HCEC 1CT (cell line): ENCODE measurements at places on chromosomes 16 and 17.

GRCh38 chr17:39838057-39838456, 26.1 kb downstream of the IKZF3 start:
- no peak for DNase-seq

GRCh38 chr17:40105861-40106759, 5.7 kb upstream of the NR1D1 start:
- no peak for DNase-seq

- DNase-seq: no peak
Observed at GRCh38 chr17:33447090-33447489, 154.0 kb upstream of the ASIC2 start.

DNA sequence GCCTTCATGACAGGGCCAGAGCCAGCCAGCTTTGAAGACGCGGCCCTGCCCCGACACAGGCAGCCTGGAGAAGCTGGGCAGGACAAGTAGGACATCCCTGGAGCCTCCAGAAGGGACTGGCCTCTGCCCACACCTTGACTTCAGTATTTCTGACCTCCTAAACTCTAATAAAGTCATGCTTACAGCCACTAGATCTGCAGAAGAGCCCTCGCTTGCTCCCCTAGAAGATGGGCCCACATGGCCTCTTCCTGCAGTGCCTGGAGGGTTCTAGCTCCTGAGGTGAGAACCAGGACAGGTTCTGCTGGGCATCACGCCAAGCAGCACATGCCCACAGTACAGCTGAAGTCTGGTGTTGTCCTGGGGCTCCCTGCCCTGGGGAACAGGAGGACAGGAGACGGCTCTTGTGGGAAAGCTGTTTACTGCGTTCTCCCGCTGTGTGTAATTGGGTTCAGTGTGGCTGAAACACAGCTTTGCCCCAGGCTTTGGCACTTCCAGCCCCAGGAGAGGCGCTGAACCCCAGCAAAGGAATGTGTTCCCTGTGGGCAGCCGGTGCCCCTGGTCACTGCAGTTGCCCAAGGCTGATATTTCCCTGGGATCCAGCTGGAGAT, 2.6 kb downstream of the APRT start:
- DNase-seq: no peak

DNA sequence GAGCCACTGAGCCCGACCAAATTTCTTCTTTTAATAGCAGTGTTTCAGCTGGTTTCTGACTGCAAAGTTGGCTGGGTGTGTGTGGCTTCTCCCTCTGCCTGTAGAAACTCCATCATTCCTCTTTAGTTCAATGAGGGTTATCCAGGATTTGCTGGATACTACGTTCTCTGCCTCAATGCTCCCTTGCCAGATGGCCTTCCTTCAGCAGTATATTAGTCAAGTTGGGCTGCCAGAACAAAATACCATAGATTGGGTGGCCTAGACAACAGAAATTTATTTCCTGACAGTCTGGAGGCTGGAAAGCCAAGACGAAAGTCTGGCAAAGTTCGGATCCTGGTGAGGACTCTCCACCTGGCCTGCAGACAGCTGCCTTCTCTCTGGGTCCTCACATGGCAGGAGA, 103.7 kb downstream of the NOG start:
- no peak for DNase-seq

GRCh38 chr17:2202302-2202995, 101.1 kb downstream of the SMG6 start:
- no peak for DNase-seq

GRCh38 chr16:68289621-68290329, 21.0 kb downstream of the SLC7A6OS start:
- DNase-seq: no peak

- DNase-seq: peak; percentile 57
Observed at GRCh38 chr17:17924131-17924856, 47.9 kb downstream of the TOM1L2 start.

DNA sequence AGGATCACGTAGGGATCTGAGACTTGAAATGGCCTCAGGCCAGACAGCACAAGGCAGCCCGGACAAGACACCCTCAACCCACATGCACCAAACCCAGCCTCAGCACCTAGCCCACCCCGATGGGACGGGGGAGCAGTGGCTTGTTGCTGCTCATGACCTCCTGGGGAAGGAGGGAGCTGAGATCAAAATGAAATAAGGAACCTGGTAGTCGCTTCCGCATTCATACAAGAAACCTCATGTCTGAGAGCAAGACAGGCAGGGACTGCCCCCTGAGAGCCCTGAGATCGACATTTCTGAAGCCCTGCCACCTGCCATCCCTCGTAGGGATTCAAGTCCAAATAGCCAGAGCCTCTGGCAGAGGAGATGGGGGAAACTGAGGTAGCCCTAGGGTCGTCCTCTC, 5.7 kb upstream of the CEP131 start:
- no peak for DNase-seq

- no peak for DNase-seq
Observed at GRCh38 chr17:4189280-4189679, 46.3 kb downstream of the CYB5D2 start.

GRCh38 chr17:42276359-42276608, at the start of gene STAT5B:
TSS of gene STAT5B (minus strand) at chr17:42276391. CDS start at chr17:42232127, 44,264 bp downstream.
- peak; percentile 62 for DNase-seq

DNA sequence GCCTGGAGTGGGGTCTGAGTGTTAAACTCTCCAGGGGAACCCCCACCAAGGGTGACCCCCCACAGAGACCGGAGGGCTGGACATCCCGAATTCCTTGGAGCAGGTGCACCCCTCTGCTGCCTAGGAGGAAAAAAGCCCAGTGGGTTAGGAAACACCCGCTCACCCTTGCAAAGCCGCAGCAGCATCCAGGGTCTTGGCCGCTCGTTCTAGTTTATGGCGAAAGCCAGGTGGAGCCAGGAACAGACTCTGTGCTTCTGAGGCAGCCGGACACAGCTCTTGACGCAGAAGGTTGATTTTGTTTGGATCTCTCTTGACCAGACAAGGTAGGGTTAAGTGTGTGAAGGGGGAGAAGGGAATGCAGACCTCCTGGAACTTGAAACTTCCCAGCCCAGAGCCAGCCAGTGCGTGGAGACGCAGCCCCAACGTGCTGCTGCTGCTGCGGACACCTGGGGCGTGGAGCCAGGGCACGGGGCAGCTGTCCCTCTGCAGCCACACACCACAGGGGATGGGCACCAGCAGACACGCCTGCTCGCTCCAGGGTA, 154.5 kb downstream of the LAT start:
- DNase-seq: no peak

- no peak for DNase-seq
Observed at GRCh38 chr16:53947642-53948041, 243.7 kb downstream of the FTO start.

- no peak for DNase-seq
Observed at GRCh38 chr16:56199164-56199563, 7.9 kb downstream of the GNAO1 start.

DNA sequence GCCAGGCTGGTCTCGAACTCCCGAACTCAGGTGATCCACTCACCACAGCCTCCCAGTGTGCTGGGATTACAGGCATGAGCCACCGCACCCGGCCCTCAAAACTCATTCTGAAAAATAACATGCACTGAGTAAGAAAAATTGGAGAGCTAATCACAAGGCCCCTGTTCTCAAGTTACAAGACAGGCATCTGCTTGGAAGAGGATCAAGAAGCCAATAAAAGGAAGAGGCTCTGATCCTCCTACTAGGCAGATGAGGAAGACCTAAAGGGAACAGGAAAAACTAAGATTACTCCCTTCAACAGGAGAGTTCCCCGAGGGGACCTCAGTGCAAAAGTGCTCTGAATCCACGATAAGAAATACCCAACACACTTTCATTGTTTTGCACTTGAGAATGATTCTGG, 18.4 kb downstream of the BLMH start:
- peak; percentile 42 for DNase-seq

DNA sequence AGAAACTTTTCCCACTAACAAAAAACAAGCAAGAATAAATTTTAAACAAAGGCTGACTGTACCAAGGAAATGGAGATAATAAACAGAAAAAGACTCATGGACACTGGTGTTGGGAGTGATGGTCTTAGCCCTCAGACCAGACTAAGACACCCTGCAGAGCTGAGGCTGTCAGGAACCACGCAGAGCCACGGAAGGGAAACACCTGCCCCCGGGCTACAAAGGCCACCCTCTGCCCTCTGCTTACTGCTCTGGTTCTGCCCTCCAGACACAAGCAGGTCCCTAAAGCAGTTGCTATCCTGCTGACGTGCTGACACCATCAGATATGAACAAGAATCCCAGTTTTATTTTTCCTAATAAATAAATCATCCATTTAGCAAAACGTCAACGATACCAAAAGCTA, 80.0 kb downstream of the ANKRD11 start:
- DNase-seq: no peak

DNA sequence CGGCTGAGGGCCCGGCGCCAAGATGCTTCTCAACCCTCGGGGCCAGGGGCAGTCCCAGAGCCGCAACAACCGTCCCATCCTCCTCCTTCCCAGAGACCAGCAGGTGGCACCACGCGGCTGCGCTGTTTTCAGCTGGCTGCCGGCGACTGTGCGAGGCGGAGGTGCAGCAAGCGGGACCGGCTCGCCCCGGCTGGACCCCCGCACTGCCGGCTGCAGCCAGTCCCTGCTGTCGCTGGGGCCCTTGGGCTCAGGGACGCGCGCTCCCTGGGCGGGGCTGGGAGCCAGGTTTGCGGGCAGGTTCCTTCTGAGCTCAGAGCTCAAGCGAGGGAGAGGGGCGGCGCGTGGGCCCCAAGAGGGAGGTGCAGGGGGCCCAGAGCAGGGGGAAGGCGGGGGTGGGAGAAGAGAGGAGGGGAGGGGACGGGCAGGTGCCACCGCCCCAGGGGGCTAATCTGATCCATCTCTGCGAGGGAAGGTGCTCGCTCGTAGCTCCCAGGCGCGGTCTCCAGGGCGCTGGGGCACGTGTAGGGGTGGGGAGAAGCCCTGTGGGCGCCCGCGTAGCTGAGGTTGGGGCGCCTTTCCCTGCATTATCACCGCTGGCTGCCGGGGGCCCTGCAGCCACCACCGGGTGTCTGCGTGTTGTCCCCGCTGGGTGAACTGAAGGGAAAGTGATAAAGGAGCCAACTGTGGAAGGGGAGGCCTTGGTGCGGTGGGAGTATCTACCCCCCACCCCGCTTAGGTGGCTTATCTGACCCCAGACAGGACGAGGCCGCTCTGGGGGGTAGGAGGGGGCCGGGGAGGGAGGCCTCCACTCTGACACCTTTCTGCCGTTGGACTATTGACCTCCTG, 24.2 kb downstream of the STAT5A start:
- DNase-seq: peak; percentile 80

DNA sequence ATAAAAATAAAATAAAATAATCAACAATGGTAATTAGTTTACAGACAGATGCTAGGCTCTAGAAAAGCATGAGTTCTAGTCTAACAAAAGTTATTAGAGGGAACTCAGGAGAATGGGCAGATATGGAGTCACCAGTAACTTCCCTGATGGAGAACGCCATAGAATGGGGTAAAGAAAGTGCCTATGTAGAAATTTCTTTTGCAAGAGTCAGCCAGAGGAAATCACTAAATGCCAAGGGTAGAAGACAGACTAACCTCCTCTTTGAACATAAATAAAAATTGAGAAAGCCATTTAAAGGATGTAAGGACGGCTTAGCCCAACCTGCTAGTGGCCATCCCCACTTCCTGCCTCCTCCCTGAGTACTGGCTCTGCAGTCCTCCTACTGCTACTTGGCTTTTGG, 141.6 kb downstream of the VPS53 start:
- no peak for DNase-seq

DNA sequence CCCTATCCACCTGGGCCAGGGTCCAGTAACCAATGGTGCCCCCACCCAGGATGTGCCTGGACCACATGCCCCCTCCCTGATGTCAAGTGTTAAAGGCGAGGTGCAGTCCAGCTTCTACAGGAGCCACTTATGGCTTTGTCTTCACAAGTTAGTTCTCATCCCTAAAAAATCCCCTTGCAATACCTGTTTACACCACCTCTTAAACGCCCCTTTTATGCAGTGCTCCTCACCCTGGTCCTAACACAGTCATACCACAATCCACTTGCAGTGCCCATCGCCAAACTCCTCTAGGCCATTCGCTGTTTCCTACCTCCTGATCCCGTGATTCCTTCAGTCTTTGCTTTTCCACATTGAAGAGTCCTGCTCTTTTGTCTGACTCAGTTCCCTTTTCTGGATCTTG, 7.1 kb downstream of the GLYR1 start:
- no peak for DNase-seq

DNA sequence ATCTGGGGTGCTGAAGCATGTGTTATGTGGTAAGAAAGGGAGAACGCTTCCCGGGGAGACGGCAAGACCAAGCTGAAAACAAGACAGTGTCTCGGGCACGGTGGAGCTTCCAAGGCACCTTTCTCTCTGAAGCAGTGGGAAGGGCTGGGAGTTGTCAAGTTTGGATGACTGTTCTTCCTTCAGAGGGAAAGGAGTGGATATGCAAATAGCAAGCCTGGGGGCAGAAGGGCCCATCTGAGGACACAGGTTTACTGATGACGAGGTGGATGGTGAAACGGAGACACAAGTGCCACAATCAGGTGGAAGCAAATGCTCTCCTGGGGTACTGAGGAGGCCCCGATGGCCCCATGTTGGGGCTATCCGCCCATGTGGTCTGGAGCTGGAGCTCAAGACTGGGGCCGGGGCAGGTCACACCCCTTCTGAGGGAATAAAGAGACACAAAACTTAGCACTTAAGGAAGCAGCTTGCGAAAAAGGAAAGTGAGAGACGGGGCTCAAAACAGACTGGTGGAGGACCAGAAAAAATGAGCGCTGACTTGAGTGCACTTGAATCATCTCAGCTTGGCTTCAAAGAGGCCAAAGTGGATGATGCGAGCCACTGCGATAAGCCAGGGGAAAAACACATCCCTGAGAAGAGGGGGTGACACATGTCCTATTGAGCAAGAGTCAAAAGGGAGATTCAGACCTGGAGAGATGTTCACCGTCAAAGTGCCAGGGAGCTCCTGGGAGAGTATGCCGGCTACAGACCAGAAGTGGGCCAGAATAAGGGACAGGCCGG, 34.8 kb upstream of the MTSS2 start:
- no peak for DNase-seq

DNA sequence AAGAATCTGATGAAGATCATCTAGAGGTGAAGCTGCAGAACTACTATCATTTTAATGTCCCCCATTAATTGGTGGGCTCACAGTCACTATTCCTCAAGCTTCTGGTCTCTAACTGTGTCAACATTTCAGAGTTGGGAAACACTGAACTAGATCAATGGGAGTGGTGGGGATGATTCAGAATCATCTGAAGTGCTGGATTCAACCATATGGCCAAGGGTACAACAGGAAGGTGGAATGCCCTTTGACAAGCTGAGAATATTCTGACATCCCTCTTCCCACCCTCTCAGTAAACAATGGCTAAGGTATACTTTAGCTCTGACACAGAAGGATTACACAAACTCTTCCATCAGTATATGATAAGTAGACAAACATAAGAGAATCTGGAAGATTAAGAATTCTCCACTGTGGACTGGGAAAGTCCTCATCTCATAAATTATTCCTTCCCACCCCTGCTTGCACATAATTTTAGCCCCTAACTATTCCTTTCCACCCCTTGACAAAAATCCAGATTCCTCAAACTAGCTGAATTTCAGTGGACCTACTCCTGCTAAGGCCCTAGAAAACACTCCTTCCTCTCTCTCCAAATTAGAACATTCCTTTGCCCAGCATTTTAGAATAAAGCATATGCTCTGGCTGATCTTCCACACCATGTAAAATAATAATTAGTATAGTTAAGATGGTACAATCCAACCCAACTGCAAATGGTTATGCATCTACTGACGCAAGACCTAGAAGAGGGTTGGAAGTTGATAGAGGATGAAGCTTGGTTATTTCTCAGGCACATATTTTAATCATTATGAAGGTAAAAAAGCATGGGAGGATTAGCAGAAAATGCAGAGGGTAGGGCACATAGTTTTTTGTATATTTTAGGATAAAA, 16.3 kb upstream of the RFFL start:
- peak; percentile 60 for DNase-seq
